T-helper 9 cell (primary cell): ENCODE measurements at places on chromosomes 7 and 10.

DNA sequence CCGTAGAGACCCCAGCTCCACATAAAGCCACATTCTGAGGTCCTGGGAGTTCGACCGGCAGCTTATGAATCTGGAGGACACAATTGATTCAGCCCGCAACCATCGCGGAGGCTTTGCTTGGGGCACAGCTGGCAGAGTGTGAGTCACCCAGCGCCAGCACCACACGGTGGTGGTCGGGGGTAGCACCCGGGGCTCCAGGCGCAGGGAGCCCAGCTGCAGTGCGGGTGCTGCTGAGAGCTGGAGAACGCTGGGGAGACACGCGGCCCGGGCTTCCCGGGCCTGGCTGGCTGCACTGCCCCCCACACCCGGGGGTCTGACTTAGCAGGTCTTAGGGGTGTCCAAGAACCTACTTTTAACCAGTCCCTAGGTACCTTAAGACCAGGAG, 87.9 kb downstream of the PAXIP1 start:
- no peak for DNase-seq

DNA sequence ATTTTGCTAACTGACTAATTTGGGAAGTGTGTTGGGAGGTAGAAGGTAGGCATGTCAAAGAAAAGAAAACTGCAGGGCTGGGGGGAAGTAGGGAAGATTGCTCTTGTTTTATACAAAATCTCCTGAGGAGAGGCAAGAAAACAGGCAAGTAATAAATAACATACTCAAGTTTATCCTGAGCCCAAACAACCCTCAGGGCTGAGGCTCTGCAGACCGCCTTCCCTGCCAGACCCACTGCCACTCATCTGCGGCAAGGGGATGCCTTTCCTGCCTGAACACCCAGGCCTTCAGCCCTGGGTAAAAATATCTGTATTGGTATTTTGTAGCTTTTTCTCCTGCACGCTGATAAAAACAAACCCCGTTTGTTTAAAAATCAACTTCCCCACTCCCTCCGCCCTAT, 399.8 kb upstream of the NFE2L3 start:
- DNase-seq = no peak

GRCh38 chr7:28725911-28726310, 232.2 kb downstream of the TRIL start:
- no peak for DNase-seq

DNA sequence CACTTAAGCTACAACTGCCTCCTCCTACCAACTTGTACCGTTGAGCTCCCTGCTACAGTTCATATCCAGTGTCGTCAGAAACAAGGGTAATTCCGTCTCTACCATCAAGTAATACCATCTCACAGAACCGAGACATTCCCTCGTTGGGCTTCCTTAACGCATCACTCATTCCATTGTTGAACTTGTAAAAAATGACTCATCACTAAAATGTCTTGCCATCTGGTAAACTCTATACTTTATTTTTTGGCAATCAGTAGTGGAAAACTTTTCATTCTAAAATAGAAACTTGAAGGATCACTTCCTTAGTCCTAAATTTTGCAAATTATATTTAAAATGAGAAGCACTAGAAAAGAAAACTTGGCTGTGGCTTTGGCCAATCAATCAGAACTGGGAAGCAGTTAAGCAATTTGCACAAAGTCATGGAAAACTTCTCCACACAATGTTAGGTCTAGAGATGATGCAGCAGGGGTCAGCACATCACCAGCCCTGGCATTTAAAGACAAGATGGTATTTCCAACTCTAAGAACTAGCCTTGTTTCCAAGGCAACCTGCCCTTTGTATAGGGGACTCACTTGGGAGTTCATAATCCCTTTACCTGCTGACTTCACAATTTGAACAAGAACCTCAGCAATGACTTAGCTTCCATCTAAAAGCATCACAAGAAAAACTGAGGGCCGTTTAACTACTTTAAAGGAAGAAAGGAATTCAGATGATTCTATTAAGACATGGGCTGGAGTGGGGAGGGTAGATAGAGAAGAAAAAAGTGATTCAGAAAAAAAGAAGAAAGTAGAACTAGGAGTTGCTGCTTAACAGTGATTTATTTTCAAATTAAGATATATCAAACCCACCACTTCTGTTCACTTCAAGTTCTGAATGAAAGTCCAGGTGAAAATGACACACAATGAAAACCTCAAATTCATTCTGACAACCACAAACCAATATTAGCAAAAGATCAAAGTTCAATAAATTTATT, 288.1 kb downstream of the PARD3 start:
- no peak for DNase-seq

DNA sequence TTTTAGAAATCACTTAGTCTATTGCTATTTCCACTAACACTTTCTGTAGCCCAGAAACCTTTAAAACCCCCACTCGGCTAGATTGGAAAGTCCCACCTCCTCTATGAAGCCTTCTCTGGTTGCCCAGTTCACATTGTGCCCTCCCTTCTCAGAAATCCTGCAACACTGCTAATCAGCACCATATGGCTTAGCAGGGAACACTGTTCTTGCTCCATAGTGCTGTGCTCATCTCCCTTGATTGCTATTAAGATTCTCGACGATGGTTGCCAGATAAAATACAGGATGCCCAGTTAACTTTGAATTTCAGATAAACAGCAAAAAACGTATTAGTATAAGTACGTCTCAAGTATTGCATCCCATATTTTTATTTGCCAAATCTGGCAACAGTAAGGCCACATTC, 40.1 kb upstream of the XPNPEP1 start:
- no peak for DNase-seq

DNA sequence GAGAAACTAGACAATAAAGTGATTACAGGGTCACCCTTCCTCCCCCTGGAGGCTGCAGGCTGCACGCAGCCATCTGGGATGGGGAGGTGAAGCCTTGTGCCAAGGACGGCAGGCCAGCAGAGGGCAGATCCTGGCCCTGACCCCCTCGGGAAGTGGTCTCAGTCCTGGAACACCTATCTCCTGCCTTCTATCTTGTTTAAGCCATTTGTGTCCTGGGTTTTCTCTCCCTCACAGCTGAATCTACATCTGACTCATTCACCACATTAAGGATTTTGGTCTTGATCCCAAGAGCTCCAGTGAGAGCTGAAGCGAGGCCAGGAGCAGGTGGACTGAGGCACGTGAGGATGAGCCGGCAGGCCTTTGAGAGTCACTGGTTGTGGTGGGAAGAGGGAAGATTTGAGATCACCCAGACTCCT, 16.4 kb upstream of the PARP12 start:
- no peak for DNase-seq

- DNase-seq = no peak
These were observed 89.8 kb upstream of the DDC start for GRCh38 chr7:50655020-50655419.

GRCh38 chr7:105268056-105268455, 120.7 kb downstream of the SRPK2 start:
- DNase-seq = no peak

DNA sequence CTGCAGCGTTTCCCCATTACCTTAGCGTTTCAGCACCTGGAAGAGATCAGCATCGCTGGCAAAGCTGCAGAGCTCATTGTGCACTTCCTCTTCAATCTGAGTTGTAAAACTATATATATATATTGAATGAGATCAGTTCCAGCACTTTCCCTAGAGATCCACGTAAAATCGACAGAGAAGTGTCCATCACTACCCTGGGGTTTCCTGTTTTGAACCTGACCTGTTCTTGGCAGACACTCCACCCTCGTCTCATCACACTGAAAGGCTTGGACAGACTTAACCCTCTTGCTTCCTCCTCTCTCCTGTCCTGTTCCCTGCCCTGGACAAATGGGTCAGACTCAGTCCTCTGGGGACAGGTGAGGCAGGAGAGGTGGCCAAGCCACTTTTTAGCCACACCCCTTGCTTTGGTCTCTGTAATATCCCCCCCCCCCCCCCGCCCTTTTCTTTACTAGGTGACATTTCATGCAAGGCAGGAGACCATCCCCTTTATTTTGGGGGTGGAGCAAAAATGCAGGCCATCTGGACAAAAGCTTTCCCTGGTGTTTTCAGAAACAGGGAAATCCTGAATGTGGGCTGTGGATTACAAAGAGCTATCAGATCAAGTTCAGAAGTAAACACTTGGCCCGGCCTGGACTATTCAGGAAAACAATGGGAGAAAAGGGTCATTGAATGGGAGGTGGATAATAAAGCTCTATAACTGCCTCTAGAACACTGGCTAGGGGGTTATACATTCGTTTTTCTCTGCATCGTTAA, 83.7 kb upstream of the KDM7A start:
- no peak for DNase-seq

GRCh38 chr7:43317075-43317474, 204.6 kb downstream of the HECW1 start:
- no peak for DNase-seq

GRCh38 chr10:621981-622740, 67.3 kb downstream of the DIP2C start:
- no peak for DNase-seq

- DNase-seq = no peak
These were observed 340.7 kb upstream of the LRGUK start for GRCh38 chr7:133786401-133786937.

DNA sequence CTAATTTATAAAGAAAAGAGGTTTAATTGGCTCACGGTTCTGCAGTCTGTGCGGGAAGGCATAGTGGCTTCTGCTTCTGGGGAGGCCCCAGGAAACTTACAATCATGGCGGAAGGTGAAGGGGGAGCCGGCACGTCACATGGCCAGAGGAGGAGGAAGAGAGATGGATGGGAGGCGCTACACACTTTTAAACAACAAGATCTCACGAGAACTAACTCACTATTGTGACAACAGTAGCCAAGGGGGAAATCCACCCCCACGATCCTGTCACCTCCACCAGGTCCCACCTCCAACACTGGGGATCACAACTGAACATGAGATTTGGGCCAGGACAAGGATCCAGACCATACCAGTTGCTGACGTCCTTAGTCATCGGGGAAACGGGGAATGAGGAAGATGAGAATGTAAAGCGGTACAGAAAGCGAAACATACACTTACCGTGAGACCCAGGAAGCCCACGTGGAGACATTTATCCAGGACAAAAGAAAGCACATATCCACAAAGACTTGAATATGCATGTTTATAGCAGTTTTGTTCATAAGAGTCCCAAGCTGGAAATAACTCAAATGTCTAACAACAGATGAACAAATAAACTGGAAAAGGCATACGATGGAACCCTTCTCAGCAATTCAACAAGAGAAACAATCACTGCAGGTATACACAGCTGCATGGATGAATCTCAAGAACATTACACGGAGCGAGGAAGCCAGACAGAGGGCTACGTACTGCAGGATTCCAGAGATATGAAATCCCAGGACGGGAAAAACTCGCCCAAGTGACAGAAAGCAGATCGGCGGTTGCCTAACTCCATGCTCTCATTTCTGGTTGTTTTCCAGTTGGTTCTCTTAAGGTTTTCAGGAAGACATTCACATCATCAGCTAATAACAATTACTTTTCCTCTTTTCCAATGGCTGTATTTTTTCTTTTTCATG, 26.2 kb upstream of the INPP5A start:
- DNase-seq = no peak

- peak; percentile 12 for DNase-seq
These were observed 445 bp downstream of the PPA1 start for GRCh38 chr10:70232859-70233108.
